ENCODE measurements at places on chromosomes 6 and 20.

GRCh38 chr6:6775074-6775473, 186.6 kb downstream of the LY86 start:
- DNase-seq, result peak; percentile 81

DNA sequence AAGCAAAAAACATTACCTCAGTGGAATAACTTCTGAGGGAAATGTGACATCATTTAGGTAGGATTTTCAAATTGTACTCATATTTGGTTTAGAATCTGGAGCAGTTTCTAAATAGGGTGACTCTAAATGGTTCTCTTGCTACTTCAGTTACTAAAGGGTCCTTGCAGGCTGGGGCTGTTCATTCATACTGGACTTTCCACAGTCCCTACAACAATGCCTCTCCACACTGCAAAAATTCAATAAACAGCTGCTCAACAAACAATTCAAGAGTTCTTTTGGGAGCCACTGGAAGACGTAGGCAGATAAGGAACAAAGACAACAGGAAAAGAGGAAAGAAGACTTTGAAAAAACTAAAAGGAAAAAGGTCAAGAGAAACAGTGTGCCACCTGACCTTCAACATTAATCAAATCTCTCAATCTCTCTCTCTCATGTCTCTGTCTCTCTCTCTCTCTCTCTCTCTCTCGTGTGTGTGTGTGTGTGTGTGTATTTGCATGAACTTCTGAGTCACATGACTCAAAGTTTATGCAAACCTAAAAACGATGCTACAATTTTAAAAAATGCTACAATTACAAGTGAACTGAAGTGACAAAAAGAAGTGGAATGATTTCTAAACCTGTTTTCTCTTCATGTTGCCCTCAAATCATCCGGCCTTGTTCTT, 14.5 kb downstream of the NOL7 start:
- no peak for DNase-seq

GRCh38 chr20:44692932-44693480, 22.2 kb upstream of the CCN5 start:
- DNase-seq, result no peak

DNA sequence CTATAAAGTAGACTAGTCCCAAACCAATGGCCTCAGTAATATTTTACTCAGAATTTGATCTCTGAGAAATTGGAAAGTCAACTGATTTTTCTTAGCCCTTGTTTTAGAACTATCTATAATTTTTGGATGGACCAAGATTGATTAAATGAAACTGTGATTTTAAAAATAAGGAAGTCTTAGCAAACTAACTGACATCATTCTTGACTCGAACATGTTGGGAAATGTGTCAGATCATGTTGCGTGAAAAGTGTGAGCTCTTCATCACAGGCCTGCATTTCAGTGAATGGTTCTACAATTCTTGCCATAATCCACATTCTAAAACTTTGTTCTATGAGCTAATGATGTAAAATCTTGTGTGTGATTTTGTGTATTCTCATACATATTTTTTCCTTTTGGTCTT, 11.0 kb downstream of the TNFAIP3 start:
- DNase-seq, result no peak

DNA sequence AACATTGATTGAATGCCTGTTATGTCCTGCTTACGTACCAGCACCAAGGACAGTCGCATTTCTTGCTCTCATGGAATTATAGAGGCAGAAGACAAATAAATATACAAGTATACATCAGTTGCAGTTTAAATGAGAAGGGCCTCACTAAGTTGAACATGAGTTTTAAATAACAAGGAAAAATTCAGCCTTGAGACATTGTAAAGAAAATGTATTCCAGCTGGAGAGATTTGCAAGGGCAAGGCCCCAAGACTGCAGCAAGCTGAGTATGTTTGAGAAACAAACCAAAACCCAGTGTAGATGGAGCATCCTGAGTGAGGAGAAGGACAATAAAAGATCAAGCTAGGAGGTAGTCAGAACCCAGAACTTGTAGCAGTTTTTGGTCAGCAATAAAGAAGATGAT, 123.2 kb upstream of the BMP5 start:
- DNase-seq, result no peak

DNA sequence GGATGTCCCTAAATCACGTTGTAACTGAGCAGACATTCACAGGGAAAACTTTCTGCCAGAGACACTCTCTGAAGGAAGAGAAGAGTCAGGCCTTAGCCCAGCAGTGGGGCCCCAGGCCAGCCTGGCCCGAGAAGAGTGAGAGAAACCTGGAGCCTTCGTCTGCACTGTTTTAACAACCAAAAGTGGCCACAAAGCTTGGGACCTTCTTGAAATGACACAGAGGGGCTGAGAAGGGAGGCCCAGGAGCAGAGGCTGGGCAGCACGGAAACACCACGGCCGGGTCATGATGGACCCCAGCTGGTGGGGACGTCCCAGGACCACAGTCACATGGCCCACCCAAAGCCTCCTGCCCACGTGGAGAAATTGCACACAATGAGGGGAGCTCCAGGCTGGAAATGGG, 126.8 kb upstream of the THBS2 start:
- DNase-seq, result no peak

DNA sequence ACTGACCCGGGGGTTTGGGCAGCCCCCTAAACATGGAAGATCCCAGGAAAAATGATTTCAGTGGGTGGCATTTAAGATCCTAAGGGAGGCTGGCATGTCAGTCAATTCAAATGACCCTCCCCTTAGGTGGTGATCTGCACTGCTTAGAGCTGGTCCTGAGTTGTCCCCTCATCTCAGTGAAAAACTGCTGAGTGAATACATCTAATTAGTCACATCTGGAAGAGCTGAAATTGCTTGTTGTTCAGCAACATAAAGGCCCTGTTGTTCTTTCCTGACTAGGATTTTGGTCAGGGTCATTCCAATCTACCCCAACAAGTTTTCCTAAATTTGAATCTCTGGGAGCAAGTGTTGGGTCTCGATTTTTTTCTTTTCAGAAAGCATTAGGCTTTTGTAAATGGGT, 126.4 kb downstream of the LCA5 start:
- no peak for DNase-seq

DNA sequence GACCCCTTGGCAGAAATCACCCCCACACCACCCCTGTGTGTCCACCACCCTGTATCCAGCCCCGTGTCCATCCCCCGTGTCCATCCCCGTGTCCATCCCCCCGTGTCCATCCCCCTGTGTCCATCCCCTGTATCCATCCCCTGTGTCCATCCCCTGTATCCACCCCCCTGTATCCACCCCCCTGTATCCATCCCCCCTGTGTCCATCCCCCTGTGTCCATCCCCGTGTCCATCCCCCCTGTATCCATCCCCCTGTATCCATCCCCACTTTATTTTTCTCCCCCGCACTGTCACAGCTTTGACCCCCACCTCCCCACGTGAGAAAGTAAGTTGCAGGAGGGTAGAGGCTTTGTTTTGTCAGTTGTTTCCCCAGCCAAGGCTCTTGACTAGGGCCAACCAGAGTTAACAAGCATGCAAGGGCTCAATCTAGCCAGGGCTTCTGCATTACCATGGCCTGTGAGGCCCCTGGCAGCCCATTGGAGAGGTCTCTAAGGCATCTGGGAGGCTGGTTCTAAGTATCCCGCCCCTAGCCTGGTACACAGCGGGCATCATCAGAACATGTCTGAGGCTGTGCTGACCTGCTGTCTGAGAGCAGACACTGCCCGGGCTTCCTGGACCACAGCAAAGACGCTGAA, 18.1 kb upstream of the SIRPA start:
- peak; percentile 56 for DNase-seq

GRCh38 chr6:39808346-39808745, 16.2 kb downstream of the DAAM2 start:
- no peak for DNase-seq

DNA sequence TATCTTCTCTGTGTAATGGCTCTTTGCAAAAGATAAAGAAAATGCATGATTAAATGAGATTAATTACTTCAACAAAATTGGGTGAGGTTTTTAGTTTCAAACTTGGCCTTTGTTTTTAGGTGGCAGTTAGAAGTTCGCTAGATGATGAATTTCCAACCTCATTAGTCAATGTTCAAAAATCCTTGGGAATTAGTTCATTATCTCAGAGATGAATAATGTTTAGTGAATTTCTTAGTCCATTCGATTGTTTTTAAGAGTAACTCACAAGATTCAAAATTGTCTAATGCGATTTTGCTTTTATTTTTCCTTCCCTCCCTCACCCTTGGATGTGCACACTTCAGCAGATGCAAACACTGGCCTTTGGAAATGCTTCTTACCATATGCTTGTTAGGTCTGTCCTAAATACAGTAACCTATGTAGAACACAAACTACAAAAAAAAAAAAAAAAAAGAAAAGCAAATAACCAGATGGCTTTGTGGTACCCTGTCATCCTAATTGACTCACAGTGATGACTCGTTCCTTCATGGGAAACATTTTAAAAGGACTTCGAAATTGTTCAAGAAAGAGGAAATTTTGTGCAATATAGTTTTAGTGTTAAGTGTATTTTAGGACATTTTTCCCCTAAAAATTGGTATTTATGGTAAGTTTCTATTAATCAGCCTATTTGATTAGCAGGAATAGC, 66.7 kb downstream of the FAM229B start:
- DNase-seq, result peak; percentile 71

DNA sequence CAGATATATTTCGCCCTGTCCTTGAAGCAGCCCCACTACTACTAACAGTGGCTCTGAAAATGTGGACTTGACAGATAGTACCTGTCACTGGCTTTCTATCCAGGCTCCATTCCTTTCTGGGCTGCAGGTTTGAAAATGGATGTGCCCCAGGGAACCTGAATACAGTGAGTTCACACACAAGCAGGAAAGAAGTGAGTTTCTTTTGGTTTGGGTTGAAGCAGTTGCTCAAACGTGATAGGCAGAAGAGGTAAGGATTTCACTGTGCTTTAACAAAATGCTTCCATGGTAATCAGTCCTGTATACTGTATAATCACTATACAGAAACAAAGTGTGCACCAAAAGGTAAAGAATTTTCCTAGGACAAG, 382.9 kb downstream of the PRKN start:
- no peak for DNase-seq

DNA sequence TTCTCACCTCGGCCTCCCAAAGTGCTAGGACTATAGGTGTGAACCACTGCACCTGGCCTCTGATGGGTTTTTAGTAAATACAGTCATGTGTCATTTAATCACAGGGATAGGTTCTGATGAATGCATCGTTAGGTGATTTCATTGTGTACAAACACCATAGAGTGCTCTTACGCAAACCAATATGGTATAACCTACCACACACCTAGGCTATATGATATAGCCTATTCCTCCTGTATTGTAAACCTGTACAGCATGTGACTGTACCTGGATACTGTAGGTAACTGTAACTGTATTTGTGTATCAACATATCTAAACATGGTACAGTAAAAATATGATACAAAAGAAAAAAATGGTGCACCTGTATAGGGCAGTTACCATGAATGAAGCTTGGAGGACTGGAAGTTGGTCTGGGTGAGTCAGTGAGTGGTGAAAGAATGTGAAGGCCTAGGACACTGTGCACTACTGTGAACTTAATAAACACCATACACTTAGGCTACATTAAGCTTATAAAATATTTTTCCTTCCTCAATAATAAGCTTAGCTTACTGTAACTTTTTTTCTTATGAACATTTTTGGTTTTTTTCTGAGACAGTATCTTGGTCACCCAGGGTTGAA, 10.0 kb downstream of the BICRAL start:
- DNase-seq, result peak; percentile 92

DNA sequence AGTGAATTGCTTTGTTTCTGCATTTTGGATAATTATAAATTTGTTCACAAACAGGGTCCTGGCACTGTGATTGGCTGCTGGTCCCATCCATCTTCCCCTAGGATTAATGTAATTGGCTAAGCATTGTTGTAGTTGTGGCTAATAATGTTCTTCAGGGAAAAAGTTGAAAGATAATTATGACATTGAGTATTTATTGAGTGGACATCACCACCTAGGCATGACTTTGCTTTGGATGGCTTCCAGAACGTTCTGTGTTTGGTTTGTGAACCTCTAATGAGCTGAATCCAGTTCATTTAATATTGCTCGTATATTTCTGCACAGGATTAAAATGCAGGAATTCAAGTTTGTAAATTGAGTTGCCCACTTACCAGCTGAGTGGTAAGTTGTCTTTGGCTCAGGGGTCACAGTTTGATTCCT, 55.1 kb downstream of the ARID1B start:
- peak; percentile 75 for DNase-seq

DNA sequence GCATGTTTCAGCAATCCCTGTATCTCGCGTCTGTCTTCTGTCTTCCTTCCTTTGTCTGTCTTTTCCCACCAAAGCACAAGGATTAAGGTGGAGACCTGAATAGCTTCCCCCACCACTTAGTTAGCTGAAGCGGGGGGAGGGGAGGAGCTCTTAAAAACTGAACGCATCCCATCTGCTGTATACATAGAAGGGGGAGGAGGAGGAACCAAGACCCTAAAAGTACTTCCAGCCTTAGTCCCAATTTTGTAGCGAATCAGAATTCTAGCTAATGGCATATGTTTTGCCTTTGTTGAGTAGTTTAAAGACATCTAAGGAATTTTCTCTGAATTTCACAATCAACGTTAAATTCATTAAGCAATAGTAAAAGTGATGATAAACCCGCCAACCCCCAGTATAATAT, 47.9 kb downstream of the GNAS start:
- no peak for DNase-seq

GRCh38 chr6:79180052-79180451, 54.4 kb downstream of the HMGN3 start:
- DNase-seq, result peak; percentile 7

- no peak for DNase-seq
Measured at GRCh38 chr20:31723069-31723318, 326 bp upstream of the BCL2L1 start.

- DNase-seq, result no peak
Measured at GRCh38 chr20:43870484-43870883, 44.2 kb upstream of the TOX2 start.

DNA sequence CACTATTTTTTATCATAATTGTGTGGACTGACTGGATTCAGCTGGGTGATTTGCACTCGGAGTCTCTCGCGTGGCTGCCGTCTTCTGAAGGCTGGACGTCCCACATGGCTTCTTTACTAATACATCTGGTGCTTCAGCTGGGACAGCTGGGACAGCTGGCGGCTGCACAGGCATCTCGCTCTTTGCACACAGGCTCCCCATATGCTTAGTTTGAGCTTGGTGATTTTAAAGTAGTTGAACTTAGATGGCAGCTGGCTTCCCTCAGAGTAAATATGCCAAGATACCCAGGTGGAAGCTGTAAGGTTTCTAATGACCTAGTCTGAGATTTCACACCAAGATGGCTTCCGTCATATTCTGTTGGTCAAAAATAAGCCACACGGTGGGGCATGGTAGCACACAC, 38.7 kb upstream of the PPP1R3G start:
- no peak for DNase-seq

- DNase-seq, result no peak
Measured at GRCh38 chr6:36668591-36668990, 9.9 kb upstream of the CDKN1A start.

- peak; percentile 34 for DNase-seq
Measured at GRCh38 chr20:37381621-37382471, 35.9 kb downstream of the SRC start.

DNA sequence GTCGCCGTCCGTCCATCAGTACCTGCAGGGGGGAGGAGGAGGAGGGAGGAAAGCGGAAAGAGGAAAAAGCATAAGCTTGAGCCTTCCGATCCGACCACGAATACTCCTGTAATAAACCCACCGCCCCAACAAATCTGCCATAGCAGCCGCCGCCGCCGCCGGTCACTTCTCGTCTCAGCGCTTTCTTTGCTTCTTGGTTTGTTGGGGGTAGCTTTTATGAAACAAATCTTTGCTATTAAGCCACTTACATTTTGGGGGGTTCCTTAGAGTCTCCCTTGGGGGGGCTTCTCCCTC, 277 bp downstream of the ADGRB3 start:
- no peak for DNase-seq

GRCh38 chr20:50214226-50215024, 23.8 kb downstream of the CEBPB start:
- DNase-seq, result no peak

Data from DMS53 (cell line).